ENCODE measurements at places on chromosomes 5 and 9.

- DNase-seq, result no peak
Observed at GRCh38 chr5:33793836-33794549, 97.8 kb downstream of the ADAMTS12 start.

GRCh38 chr9:89596937-89597555, 7.8 kb upstream of the GADD45G start:
- no peak for DNase-seq

- DNase-seq, result no peak
Observed at GRCh38 chr5:8254674-8255073, 385.7 kb downstream of the MTRR start.

- DNase-seq, result no peak
Observed at GRCh38 chr5:146662229-146662628, 146.2 kb upstream of the GPR151 start.

DNA sequence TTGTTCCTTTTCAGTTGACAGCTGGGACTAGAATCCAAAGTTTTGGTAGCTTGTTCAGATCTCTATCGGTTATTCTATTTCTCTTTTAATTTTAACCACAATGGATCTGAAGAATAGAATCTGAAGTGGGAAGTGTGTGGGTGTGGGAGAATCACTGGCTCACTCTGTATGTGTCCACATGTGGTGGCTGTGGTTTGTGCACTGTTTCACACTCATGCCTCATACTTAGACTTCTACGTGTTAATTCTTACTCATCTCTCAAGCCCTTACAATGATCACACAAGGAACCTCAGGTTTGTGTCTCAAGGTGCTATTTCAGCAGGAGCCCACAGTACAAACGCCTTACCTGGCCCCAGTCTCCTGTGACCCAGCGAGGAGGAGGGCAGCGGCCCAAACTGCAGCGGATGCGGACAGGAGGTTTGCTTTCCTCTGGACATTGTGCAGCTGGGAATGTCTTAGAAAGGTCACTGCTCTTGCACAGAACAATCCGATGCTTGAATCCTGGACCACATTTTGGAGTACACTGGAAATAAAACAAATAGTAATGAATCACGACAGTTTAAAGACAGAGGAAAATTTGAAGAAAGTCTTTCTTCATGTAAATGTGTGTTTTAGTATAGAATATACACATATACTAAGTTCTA, 309.1 kb downstream of the ADAMTS6 start:
- DNase-seq, result peak; percentile 17

DNA sequence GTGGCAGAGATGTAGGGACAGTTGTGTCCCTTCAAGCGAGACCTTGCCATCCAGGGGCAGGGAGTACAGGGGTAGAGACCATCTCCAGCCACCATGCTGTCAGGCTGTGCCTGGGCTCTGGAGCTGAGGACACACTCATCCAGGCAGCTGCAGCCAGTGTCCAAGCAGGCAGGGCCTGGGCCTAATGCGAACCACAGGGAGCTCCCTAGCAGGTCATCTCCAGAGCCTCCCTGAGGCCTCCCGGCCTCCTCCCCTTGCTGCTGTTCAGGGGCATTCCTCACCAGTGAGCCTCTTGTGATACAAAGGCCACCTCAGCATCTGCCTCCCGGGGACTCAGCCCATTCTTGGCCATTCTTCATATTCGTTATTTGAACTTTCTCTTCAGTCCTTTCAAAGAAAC, 35.0 kb downstream of the TPPP start:
- DNase-seq, result no peak
